ENCODE measurements at places on chromosomes 7 and 10.

GRCh38 chr7:82158327-82158726 is 285.2 kb downstream of the CACNA2D1 start:
- no peak for DNase-seq

GRCh38 chr10:86668297-86669165 is at the start of gene LDB3:
TSS of gene LDB3 (plus strand) at chr10:86668511. CDS start at chr10:86668692, 181 bp downstream.
- no peak for DNase-seq

GRCh38 chr10:124092250-124092859 is 1.0 kb downstream of the CHST15 start:
- DNase-seq, result no peak

- no peak for DNase-seq
Observed at GRCh38 chr7:28958235-28958979, at the start of gene TRIL. TSS of gene TRIL (minus strand) at chr7:28958330. CDS start at chr7:28958046, 284 bp downstream.

DNA sequence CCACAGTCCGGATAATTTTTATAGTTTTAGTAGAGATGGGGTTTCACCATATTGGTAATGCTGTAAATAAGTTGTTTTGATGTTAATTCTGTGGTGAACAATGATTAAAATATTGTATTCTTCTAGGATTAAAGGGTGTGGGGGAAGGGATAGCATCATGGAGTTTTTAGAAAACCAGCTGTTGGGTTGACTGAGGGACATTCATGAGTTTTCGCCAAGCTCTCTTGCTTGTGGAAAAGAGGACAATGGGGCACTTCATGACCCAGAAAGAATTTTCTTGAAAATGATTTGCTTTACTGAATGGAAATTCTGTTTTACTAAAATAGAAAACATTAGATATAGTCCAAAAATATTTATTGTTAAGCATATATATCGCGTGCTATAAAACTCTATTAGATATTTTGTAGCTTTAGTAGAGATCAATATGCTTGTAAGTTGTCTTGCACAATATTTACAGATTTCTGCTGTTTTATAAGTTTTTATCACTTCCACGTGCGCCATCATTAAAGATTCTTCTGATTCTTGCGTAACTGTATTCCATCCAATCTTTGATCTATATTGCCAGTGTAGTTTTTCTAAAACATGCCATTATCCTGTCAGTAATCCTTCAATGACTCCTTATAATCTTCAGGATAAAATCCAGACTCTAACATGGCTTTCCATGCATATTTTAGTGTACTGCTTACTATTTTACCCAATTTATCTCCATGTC is 41.8 kb downstream of the LCOR start:
- DNase-seq, result no peak

DNA sequence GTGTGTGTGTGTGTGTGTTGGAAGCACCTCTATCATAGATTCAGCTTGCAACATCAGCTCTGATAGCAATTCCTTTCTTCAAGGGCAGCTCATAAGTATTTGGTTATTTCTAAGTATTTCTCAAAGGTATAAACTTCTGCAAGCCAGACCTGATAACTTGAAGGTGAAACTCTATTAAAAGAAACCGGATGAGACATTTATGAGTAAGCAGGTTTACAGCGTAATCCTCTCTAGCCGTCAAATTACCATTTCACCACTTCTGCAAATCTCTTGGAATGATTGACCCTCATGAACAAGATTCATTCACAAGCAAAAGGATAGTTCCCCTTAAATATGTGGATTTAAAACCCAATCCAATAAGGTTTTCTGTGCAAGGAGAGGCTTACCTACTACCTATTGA is 23.1 kb downstream of the PDE1C start:
- DNase-seq, result no peak

- no peak for DNase-seq
Observed at GRCh38 chr10:5560142-5560816, 35.5 kb downstream of the CALML3 start.

DNA sequence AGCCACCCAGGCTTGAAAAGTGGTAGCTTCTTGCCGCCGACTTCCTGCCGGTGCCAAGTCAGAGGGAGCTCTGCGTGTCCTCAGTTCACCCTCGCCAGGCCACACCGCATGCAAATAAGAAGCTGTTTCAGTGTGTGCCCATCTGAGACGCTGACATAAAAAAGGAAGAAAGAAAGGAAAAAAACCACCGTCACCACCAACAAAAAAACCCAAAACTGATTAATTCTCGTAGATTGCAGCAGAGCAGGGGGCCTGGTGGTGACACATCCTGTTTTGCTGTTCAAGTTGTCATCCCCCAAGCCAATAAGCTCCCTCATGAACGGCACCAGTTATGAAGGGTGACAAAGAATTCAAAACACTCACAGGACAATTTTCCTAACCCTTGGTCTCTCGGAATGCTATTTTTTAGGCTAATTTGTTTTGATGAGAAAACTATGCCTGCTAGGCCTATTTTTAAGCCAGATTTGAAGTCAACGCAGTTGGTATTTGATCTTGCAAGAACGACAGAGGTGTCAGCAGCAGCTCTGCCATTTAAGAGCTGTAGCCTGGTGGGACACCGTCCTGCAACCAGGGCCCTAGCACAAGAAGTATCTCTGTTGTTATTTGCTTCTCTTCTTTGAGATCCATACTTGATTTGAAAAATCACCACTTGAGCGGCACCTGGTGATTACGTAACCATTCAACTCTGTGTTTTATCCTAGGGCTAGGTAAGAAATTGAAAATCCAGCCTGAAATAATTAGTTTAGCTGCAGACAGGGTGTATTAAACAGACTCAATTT is 145.6 kb downstream of the PFKFB3 start:
- peak; percentile 76 for DNase-seq
